ENCODE measurements at places on chromosomes 5 and 9.

DNA sequence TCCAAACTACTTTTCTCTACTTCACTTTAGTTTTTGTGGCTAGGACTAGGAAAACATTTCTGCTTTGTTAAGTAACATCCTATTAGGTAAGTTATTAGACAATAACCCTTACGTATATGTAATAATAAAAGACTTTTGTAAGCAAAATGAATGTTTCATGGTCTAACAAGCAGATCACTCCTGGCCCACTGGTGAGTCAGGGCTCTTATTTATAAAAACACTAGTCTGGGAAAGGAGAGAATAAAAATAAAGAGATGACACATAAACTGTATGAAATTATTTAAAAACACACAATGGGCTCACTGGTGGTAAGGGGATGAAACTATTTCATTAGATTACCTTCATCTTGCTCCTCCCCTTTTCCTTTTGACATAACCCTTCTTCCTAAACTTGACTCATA lies 2212.2 kb upstream of the ACO1 start:
- DNase-seq, result no peak

GRCh38 chr9:21679432-21679831 lies 123.0 kb upstream of the MTAP start:
- no peak for DNase-seq

DNA sequence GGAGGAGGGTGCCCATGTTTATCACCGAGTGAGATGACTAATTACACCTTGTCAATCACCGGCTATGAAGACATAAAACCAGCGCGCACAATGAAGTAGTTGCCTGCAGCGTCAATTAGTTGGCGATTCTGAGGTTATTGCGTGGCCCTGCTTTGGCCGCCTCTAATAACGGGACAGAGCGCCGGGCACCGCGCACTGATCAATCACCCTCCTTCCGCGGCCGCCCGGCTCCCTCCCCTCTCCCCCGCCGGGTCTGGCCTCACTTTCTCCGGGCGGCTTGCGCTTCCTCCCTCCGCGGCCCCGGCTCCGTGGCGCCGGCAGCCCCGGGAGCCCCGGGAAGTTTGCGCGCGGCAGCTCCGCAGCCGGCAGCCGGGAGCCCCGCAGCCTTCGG lies 3.3 kb upstream of the LHX2 start:
- no peak for DNase-seq

- no peak for DNase-seq
Measured at GRCh38 chr5:82684165-82684564, 393.0 kb downstream of the TMEM167A start.

DNA sequence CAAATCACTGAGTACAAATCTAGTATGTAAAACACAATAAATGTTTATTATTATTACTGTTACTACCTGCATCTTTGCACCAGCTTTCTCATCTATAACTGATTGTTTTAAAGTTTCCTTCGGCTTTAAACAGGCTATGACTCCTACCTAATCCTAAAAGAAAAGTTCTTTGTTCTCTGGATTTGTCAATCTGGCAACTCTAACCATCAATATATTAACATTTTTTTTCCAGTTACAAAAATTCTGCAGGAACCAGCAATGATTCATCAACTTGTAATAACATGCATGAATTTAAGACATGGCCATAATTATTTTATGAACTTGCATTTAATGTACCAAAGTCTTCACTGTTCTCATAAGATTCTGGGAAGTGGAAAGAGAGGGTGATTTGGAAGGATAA lies 228.5 kb downstream of the PIK3R1 start:
- DNase-seq, result no peak

DNA sequence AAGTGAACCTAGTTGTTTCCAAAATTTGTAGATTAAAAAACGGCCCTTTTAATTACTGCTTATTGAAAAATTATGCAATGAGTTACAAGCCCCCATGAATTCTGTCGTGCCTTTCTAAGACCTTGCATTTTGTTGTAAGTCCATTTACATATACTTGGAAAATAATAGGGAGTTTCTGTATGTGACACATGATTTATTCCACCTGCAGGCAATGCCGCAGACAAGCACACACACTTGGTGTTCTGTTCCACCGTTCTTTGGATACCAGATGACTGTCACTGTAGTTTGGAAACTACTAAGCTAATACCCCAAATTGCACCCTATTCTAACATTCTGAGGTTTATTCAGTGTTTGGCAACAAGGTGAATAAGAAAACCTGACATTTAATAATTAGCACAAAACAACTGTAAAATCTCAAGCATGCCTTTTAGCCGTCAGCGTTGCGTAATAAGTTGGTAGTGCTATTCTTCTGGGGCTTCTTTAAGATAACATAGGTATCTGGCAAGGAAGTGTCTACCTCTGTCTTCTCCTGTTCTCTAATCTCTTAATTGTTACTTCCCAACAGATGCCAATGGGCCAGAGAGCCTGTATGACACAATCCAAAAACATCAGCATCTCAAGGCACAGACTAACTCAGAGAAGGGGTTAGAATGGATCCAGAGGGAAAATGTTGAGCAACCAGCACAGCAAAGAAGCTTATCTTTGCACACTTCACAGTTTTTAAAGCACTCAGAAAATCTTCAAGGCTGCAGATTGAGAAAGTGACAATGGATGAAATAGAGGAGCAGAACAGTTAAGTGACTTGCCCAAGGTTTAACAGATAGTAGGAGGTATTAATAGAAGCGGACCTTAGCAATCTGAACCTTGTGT lies 48.2 kb upstream of the DPYSL3 start:
- DNase-seq, result no peak

DNA sequence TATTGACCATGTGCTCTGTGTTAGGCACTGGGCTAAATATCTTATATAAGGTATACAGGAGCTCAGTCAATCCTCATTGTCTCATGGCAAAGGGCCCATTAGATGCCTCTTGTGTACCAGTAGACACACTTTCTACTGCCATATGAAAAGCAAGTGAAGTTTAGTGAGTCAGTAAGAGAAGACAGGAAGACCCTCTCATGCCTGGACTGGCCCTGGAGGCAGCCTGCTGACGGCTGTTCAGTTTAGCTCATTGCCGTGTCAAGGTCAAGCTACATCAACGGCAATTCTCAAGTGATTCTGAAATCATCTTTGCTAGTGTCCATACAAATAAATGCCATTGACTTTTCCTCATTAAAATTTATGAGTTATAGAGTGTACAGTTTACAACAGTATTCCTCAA lies 237.9 kb downstream of the IRX1 start:
- no peak for DNase-seq

DNA sequence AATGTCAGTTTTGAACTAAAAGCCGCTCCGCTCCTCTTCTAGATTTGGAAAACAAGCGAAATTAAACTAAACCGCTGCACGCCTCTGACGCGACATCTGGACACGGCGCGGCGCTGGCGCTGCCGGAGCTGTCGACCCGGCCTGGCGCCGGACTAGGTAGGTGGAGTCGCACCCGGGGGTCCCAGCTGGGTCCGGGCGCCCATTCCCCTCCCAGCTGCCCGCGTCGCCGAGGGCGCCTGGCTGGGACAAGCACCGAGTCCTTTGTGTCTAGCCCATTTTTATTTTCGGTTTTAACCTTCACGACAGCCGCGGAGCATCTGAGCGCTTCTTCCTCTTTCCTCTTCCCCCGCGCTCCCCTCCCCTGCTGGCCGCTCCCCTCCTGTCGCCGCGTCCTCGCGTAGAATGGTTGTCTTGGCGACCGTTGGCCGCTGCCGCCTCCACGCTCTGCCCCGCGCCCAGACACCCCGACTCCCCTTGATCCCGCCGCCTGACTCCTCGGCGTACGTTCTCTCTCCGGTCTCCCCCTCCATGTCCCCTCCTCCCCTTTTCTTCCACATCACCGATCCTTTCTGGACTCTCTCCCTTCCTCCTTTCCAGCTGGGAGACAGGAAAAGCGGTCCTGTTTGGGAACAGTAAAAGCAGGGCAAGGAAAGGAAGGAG lies 545 bp downstream of the CDKN2B-AS1 start:
- no peak for DNase-seq

DNA sequence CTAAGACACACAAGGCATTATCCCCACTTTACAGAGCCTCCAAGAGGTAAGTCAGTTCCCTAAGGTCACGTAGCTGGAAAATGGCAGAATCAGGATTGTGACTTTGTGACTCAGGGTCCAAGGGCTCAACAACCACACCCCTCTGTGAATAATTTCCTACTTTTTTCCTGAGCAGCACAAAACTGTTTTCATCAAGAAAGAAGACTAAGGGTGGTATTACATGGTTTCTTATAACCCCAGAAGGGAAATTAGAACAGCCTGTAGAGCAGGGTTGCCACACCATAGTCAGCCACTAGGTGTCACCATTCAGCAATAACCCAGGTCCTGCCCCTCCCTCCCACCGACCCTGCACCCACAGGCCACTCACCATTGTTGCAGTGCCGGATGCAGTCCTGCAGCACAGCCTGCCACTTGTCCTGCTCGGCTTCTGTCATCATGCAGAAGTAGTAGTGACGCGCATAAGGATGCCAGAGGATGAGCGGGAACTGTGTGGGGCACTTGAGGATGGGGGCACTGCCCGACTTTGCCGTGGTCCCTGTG lies 72.1 kb downstream of the LRSAM1 start:
- DNase-seq, result no peak

GRCh38 chr5:55343609-55344008 lies 35.8 kb downstream of the MTREX start:
- no peak for DNase-seq

DNA sequence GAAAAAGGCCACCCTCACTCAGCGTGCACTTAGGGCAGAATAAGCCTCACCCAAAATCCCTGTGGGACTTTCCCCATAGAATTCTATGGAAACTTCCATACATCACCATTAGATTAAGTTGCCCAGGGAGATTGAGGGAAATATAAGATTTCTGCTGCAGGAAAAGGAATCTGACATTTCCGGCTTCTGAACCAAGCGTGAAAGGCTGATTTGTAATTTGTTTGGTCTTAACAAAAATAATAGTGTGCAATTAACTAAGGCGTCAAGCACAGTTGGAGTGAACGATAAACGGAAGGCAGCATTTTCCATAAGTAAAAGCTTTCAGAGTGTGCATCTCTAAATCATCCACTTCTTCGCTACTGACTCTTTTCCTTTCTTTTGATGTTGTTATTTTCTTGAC lies 14.0 kb downstream of the UBE2QL1 start:
- DNase-seq, result no peak

DNA sequence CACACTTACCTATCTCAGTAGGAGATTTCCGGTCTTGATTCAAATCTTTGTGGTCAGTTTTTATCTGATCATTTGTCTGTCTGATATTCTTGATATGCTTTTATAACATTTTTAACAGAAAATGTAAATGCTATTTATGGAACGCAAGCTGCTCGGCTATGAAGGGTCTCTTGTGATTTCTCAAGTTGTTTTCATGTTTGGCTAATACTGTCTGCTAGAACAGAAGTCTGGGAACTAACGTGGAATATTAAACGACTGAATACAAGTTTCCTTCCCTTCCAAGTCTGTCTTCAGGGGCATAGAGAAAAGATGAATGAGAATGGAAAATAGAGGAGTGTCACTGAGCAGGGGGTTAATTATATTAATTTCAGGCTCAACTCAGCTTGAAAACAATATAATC lies 27.6 kb downstream of the SNCAIP start:
- no peak for DNase-seq

DNA sequence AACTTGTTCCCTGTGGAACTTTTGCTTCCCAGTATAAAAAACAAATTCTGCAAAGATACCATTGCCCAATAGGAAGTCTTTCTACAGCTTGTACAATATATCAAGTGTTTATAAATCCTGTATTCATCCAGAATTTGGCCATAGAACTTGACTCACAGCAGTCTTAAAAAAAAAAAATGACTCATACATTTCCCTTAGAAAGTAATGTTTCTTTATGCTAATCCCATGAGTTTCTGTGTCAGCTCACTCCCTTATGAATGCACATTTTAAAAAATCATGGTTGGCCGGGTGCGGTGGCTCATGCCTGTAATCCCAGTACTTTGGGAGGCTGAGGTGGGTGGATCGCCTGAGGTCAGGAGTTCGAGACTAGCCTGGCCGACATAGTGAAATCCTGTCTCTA lies 89.3 kb upstream of the DMRT1 start:
- no peak for DNase-seq

GRCh38 chr9:89999534-90000370 lies 394.9 kb downstream of the GADD45G start:
- peak; percentile 23 for DNase-seq

DNA sequence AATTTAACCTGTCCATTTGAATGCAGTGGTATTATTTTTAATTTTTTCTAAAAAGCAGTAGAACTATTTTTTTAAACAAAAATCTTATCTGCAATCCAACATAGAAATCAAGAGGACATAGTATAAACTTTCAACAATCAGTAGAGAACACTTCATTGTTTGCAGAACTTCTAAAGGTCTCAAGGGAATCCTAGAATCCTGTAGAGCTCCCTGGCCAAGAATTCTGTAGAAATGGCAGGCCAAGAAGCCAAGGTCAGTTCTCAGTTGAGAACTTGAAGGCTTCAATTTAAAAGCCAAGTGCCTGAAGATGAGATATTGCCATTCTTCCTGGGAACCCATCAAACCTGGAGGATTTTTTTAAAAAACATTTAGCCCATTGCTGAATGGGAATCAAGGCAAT lies 199.2 kb upstream of the KLF4 start:
- DNase-seq, result no peak

DNA sequence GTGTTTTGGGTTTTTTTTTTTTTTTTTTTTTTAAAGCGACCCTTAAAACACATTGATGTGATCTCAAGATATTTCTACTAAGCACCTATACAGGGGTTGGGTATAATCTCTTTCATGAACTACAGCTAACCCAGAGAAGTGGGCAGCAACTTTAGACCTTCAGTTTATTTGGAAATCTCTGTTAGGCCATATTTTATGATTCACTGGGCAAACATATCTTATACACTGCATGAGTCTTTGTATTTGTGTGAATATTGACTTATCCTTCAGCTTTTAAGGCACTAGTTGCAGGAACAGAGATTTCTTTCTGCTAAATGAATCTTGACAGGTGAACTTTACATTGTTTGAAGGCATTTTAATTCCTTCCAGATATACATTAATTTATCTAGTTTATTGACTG lies 194.4 kb downstream of the ARRDC3 start:
- DNase-seq, result no peak

- no peak for DNase-seq
Measured at GRCh38 chr9:132381966-132382541, 24.6 kb downstream of the TTF1 start.

GRCh38 chr5:952597-953271 lies 55.9 kb upstream of the NKD2 start:
- no peak for DNase-seq

GRCh38 chr5:143297756-143298155 lies 105.7 kb downstream of the NR3C1 start:
- no peak for DNase-seq

- DNase-seq, result no peak
Measured at GRCh38 chr9:33227008-33227398, 13.0 kb upstream of the SPINK4 start.

DNA sequence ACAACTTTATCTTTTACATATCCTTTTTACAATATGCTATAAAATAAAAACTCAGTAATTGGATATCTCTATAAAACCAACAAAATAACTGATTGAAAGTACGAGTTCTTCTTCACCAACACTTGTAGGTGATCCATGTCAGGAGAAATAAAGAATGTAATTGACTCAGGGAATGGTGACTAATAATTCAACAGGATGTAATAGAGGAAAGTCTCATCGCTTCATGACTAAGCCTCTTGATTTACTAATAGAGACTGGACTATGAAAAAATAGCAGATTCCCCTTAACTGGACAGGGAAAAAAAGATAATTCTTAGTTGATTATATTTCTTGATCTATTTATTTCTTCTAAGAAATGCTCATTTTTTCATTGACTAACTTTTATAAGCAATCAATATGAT lies 507.7 kb upstream of the PTGER4 start:
- DNase-seq, result no peak

All from activated CD8-positive, alpha-beta memory T cell treated with anti-CD3 and anti-CD28 coated beads for 48 hours (primary cell).